GM12891 (cell line): ENCODE measurements at places on chromosomes 2 and 18.

DNA sequence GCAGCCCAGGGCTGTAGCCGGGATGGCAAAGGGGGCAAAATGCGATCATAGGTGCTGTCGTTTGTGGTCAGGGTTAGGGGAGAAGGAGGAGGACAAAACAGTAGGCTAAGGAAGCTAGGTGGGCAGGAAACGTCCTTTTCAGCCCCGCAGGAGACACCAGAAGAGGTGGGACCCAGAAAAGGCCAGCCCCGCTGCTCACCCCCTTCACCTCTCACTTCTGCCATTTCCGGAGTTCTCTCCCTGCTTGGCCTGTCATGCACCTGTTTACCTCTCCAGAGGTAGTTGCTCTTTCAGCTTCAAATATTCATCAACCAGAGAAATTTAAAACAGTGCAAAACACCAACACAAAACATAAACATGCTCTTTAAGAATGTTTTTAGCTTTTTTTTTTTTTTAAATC, 849 bp downstream of the AQP4 start:
- no peak for DNase-seq

DNA sequence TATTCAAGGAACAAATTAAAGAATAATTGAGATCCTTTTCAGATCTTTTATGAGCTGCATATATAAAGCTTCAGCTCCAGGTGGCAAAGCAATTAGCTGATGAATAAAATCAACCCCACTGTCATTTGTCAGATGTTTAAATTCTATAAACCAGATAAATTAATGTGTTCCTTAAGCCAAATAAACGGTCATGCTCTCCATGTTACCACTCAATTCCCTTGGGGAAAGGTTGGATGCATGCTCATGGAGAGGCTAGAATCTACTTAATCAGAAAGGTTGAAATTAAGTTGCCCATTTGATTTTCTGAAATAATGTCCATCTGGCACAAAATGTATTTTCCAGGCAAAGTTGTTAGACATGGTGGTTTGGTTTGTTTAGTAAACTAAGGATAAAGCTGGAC, 282.5 kb upstream of the SPRED2 start:
- DNase-seq: no peak

- no peak for DNase-seq
Measured at GRCh38 chr18:40108596-40108995, 1846.4 kb upstream of the PIK3C3 start.

GRCh38 chr2:207619764-207620203, 5.4 kb downstream of the METTL21A start:
- no peak for DNase-seq

DNA sequence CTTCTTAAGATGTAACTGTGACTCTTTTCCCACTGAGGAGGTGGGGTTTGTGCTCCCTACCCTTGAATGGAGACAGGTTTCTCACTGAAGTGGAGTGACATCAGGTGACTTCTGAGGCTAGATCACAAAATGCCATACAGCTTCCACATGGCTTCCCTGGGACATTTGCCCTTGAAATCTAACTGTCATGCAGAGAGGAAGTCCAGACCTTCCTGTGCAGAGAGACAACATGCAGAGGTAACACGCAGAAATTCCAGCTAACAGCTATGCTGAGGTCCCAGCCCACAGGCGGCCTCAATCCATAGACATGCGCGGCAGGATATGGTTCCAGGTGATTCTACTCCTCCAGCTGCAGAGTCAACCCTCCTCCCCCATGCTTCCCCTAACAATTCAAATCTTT, 119.0 kb downstream of the TRIB2 start:
- DNase-seq: no peak

DNA sequence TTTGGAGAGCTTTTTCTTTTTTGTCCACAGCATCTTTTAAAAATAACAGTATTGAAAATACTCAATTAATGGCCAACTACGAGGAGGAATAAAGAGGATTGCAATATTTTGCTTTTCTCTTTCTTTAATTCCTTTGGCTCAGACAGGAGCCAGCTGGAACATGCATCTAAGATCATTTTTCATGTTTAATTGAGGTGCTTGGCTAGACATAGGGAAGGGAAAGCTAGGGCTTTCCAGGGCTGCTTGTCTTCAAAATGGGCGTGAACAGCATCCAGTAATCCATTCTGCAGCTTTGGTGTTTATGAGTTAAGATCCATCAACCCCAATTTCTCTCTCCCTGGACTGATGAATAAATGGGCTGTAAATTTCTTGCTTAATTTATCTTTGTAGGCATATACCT, 323.0 kb downstream of the PTPRM start:
- DNase-seq: no peak

DNA sequence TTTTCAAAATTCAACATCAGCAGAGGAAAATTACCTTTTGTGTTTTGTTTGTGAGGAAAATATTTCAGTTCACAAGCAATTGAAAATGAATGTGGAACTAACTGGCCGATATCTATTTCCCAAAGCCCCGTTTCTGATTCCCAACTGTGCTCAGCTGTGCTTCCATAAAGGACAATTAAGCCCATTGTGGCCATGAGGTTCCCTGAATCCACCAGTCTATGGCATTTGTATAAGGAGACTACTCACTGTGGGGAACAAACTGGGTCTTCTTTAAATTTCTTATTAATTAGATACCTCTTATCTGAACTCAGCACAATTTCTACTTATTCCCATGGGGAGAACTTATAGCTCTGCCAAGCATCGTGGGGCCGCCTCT, 31.4 kb upstream of the AGAP1 start:
- DNase-seq: no peak

DNA sequence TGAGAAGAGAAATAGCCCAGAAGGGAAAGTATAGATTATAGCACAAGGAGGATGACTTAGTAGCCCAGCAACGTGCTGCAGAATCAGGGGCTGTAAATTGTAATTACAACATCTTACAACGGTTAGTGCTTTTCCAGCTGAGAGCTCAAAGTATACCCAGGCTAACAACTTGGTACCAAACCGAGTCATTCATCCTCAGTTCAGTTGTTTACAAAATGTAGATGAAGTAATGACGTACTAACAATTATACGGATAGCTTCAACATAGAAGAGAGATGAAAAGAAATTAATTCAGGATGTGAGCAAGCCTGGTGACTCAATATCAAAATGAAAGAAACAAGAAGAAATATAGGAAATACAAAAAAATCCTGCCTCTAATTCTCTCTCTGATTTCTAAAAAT, 99.2 kb downstream of the DYNAP start:
- no peak for DNase-seq

- DNase-seq: no peak
Measured at GRCh38 chr2:78982638-78983330, 42.7 kb upstream of the REG3G start.

DNA sequence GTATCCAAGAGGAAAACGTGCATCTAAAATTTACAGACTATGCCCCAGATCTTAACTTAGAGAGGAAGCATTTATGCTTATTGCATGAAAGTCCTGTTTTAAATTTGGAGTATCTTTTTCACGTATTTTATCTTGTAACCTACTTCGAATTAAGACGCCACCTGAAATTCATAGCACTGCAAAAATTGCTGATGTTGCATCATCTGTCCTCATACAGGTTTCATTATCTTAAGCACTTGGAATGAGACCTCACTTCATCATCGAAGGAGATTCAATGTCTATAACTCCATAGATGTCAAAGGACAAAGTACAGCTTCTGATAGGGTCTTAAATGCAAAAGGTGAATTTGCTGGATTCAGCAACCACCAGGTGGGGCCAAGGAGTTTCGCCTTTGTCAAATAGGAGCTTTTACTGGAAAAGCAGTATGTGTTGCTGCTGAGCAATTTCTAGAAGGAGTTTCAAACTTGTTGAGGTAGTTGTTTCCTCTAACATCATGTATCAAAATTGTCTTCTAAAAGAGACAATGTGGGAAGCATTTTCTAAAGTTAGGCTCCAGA, 106.4 kb upstream of the CCDC85A start:
- DNase-seq: no peak

- DNase-seq: no peak
Measured at GRCh38 chr18:40651163-40651562, 1303.9 kb upstream of the PIK3C3 start.

DNA sequence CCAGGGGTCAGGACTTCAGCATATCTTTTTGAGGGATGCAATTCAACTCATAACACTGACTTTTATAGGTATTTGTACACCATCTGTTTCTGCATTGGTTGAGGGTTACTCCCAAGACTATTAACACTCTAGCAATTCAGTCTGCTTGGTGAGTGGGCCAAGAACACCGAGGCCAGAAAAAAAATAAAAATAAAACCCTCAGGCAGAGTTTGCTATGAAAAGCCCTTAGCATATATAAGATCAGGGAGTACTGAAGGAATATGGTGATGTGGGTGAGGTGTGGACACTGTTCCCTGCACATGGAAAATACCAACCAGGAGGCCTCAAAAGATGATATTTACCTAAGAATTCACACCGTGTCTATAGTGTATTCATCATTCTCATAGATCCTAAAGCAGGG, 383.2 kb upstream of the UBE2E3 start:
- DNase-seq: no peak

DNA sequence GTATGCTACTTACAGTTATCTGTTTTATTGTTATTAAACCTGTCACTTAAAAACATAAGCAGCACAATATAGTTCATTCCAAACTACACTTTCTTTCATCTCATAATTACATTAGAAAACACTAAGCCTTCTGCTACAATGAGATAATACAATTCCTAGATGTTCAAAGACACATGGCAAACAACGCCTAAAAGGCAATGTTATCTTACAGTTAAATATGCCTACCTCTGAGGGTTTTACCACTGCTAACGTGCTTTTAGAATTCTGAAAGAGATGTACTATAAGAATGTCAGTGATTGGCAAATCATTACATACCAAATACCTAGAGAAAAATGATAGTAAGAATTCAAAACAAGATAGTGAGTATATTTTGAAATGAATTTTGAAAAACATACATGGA, 46.8 kb upstream of the SPOPL start:
- no peak for DNase-seq

- no peak for DNase-seq
Measured at GRCh38 chr2:227366769-227367426, 12.2 kb downstream of the TM4SF20 start.

DNA sequence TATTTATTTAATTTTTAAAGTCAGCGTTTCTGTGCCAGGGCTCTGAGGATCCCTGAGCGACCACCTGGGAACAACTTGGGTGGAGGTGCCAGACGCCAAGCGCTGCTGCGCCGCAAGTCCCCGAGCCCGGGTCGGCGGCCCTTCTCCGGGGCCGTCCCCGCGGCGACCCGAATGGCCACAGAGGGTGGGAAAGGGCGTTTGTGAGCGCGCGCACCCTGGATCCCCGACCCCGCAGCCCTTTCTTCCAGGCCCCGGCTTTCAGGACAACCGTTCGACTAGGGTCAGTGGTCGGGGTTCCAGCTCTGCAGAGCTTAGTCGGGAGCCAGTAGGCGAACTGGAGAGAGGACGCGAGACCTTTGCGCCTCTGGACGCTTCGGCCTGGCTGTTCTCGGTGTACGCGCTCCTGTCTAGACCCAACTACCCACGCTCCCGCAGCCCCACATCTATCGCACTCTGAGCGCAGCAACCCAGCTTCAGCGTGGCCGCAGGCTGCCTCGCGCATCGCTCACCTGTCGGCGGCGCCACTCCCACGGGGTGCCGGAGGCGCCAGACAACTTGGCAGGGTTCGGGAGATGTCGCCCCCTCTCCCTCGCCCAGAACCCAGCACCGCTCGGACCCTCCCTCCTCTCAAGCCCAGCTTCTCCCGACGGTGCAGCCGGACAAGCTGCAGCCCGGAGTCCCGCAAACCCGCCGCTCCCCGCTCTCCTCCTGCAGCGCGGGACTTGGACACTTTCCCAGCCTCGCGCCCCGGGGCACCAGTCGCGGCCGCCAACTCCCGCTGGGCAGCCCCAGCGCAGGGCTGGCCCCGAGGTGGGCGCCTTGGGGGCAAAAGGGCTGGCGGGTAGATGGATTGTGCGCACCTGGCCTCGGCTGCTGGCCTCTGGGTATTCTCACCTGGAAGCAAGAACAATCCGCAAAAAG, 758 bp downstream of the LYPD1 start:
- DNase-seq: no peak

- no peak for DNase-seq
Measured at GRCh38 chr2:66553370-66553769, 118.4 kb downstream of the MEIS1 start.

DNA sequence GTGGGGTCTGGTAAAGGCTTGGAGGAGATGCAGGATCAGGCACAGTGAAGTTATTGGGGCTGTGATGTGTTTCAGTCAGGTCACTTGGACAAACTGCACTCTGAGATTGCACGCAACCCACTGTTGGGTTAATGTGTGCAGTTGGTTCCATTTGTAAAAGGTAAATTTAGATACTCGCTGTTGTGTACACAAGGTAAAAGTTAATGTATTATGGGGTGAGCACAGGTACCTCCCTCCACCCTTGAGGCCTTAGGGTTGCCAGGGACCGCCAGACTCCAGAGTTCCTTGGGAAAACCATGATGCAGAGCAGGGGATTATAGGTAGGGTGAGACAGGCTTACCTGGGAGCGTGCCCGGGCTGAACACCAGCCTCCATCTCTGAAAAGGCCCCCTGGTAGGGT, 20.1 kb downstream of the IMPA2 start:
- no peak for DNase-seq

DNA sequence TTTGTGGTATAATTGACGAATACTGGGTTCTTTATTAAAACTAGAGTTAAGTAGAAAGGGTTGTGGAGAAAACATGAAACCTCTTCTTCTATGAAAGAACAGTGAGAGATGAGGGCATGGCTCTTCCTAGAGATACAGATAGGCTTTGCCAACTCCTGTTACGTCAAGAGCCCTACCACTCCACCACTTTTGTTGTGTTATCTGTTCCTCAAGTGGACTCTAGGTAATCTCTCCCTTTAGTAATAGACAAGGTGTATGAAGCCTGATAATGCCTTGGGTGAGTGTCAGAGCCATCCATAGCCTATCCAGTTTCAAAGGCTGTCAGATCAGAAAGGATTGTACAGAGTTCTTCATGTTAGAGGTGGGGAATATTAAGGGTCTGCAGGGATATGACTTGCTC, 176.4 kb downstream of the SETBP1 start:
- DNase-seq: no peak

DNA sequence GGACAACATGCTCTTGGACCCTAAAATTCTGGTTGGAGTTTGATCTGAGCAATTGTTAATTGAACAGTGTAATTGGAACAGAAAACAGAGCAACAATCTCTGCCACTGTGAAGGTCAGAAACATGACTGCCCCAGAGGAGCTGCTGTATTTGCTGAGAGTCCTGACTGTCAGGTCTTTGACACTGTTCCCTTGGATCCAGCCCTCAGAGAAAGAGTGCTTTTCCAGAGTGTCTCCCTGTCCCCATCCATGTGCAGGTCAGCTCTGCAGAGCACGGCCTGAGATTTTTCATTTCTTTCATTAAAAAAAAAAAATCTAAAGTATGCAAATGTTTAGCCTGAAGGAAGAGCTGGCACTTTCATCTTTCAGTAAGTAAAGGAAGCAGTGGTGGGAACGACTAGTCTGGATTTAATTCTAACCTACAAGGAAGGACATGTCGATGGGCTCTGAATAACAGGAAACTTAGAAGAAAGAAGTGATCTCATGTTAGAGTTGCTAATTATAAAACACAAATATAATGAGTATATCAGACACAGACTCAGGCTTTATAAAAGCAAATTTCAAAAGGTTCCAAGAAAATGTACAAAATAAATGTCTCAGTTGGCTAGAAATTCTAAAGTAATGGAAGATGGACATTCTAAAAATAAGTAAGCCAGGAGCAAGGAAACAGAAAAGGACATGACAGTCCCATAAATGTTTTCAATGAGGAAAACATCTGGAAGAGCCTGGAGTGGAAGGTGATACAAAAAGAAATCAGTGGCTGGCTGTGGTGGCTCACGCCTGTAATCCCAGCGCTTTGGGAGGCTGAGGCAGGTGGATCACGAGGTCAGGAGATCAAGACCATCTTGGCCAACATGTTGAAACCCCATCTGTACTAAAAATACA, 876.5 kb downstream of the EPHA4 start:
- no peak for DNase-seq
